Bronchial smooth muscle cell (primary cell): ENCODE measurements at places on chromosomes 3 and 15. TPM values are rescaled to one million over a fixed set of nuclear protein-coding genes. Genes with fewer than 3 reads are reported as not detected.

Gene LYZL4
- total RNA-seq, result not detected in 2 replicates

Gene FSIP1
- total RNA-seq, result 1.5 and 2.5 TPM in 2 replicates

Gene NR1I2
- total RNA-seq, result under 0.01 TPM in 1 of 2 replicates, not detected in the other

Gene DTWD1
- total RNA-seq, result 31.9 and 41.8 TPM in 2 replicates
